ENCODE measurements at places on chromosomes 2 and 18.

DNA sequence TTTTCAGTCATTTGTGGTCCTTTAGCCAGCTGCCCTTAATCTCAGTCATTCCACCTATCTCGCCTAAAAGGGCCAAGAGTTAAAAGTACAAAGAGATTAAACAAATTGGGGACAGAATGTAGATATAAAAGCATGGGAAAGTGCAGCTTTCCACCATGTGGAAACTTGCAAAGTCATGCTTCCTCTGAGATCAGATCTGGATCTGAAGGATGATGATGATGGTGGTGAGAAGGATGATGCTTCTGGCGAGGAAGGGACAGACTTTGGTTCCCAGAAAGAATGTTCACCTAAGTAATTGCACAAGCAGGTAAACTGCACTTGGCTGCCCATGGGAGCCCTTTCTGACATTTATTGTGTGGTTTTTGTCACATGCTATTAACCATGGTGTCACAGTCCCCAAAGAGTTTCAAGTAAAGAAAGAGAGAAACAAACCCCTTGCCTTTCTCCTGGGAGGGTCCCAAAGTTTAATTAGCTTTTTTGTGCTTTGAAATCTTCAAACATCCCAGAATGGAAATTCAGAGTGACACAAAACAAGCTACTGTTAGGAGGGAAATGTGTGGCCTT lies 34.7 kb downstream of the KLF7 start:
- DNase-seq = no peak

DNA sequence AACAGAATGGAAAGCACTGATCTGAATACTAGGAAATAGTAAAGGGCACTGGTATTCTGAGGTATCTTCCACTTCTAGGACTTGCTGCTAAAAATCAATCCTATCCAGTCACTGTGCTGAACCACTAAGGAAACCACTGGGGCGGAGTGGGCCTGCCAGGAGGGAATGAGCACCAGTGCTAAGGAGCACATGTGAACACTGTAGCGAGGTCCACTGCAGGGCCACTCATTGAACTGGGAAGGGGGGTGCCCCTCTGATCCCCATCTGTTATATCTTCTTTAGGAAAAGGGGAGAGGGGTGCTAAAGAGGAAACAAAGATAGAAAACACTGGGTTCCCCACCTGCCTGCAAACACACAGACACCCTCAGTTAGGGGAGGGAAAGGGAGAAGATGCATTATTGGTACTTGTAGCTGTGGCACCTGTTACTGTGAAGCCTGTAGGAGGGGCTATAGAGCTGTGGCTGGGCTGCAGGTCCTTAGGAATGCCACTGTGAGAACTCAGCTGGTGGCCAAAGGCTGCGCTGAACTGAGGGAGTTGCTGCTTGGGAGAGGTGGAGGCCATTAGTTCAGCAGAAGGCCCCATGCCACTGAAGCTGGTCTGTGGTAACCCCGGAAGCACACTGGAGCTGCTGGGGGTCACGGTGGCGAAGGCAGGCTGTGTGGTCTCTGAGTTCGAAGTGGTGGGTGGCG lies 81.8 kb downstream of the INO80D start:
- DNase-seq = no peak

DNA sequence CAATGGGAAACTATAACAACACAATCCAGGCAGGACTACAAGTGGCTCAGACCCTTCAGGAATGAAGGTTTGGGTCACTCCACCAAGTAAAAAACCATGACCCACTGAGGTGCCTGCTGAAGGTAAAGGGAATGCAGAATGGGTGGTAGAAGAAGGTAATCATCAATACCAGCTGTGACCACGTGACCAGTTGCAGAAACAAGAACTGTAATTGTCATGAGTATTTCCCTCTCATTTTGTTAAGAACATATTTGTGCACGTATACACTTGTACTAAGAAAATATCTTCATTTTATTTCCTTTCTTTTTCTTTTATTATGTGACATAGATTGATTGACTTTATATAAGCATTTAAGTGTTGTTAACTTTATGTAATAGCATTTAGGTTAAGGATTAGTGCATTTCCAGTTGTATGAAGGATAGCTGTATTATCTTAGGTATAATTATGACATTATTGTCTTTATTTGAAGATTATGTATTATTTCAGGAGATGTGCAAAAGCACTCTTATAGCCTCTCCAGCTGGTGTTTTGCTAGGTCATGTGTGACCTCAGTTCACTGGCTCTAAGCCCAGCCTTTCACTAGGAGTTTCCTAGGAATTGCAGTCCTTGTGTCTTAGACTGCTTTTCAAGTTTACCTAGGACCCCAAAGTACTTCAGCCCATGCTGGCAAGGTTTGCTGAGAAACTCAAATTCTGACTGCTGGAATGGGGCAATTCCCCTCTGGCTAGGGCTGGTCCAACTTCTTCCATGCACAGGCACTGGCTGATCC lies 125.7 kb upstream of the DPP10 start:
- DNase-seq = no peak

DNA sequence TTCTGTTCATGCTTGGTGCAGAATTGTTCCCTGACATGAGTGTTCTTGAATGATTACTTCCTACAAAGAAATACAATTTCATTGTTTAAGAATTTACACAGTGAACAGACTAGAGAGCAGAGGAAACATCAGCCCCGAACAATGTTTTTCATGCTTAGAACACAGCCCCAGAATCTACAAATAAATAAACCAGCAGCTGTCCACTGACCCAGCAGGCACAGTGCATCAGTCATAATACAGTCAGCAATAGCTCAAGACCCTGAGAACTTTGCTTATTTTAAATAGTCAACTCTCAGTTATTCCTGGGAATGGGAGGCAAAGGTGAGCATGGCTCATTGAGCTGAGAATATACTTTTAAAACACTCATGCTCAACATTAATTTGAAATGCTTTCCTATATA lies 38.4 kb downstream of the XIRP2 start:
- DNase-seq = no peak

- DNase-seq = no peak
Observed at GRCh38 chr2:120445449-120446143, 99.7 kb downstream of the INHBB start.

DNA sequence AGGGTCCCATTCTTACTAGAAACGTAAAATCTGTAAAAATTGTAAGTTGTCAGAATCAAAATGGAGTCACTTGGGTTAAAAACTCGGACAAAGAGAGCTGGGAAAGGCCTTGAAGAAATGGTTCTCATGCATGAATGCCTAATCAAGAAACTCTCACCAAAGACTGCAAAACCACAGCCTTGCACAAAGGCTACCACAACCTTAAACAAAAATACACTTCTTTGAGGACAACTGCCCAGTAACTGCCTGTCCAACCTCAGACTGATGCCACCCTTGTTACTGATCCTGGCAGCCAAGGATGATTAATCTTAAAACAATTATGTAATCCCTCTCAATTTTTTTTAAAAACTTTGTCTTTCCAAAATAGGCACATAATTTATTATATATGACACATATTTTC lies 299.3 kb downstream of the CCDC85A start:
- no peak for DNase-seq

DNA sequence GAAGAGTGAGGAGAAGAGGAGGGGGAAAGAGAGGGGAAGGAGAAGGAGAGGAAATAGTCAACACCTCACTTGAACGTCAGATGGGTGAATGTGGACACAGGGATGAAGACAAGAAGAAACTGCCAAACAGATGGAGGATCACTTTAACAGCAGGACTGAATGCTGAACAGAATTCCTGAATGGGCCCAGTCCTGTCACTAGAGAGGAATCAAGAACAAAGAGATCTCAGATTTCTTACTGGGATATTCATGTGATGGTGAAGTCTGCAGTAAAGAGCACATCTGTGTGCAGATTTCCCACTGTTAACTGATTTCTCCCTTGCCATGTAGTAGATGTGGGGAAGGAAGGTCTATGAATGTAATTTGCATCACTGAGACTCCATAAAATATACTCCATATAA lies 135.4 kb downstream of the L3MBTL4 start:
- DNase-seq = no peak

GRCh38 chr2:27863146-27863545 lies 27.0 kb downstream of the RBKS start:
- no peak for DNase-seq

GRCh38 chr2:107772353-107772752 lies 54.3 kb upstream of the RGPD4 start:
- no peak for DNase-seq
